ENCODE measurements at places on chromosomes 16 and 17. TPM values are rescaled to one million over a fixed set of nuclear protein-coding genes. Genes with fewer than 3 reads are reported as not detected.

EVI2A gene
- total RNA-seq: 34.1 TPM

APOBR gene
- 24.0 TPM for total RNA-seq

TEKT1 gene
- not detected for total RNA-seq

ARSG gene
- total RNA-seq: 10.4 TPM

IL34 gene
- not detected for total RNA-seq

WNK4 gene
- total RNA-seq: 0.50 TPM

RPUSD1 gene
- 34.8 TPM for total RNA-seq

JUP gene
- total RNA-seq: 0.73 TPM

KRT27 gene
- not detected for total RNA-seq

PIK3R5 gene
- 56.2 TPM for total RNA-seq

MARCHF10 gene
- total RNA-seq: not detected

KRTAP9-8 gene
- not detected for total RNA-seq

KRT15 gene
- not detected for total RNA-seq

NOG gene
- not detected for total RNA-seq

KRT12 gene
- not detected for total RNA-seq

CD300E gene
- not detected for total RNA-seq

ITGAD gene
- total RNA-seq: 0.27 TPM

SLFN12 gene
- 12.5 TPM for total RNA-seq

TMEM204 gene
- 40.3 TPM for total RNA-seq

TNK1 gene
- total RNA-seq: 1.2 TPM

CTRL gene
- total RNA-seq: 11.9 TPM

BCO1 gene
- not detected for total RNA-seq

PSMB10 gene
- total RNA-seq: 352 TPM

CEP295NL gene
- not detected for total RNA-seq

SF3B3 gene
- total RNA-seq: 441 TPM

CALB2 gene
- not detected for total RNA-seq

LPCAT2 gene
- 12.5 TPM for total RNA-seq

KRT38 gene
- total RNA-seq: not detected

NPIPA5 gene
- total RNA-seq: 18.6 TPM

CETP gene
- not detected for total RNA-seq

ARHGDIG gene
- total RNA-seq: not detected

TOP3A gene
- 69.4 TPM for total RNA-seq

ZDHHC1 gene
- 0.36 TPM for total RNA-seq

PPP1R27 gene
- not detected for total RNA-seq

ABCC11 gene
- 0.05 TPM for total RNA-seq

MYL4 gene
- total RNA-seq: not detected

SLC25A19 gene
- total RNA-seq: 45.8 TPM

TBC1D3B gene
- total RNA-seq: 8.8 TPM

LRRC36 gene
- total RNA-seq: not detected

TAF1C gene
- 58.4 TPM for total RNA-seq

TBC1D10B gene
- 74.5 TPM for total RNA-seq

PIRT gene
- not detected for total RNA-seq

SLC6A2 gene
- total RNA-seq: not detected

CHP2 gene
- total RNA-seq: not detected

KCTD13 gene
- 34.0 TPM for total RNA-seq

MMP2 gene
- total RNA-seq: 0.23 TPM

C17orf50 gene
- not detected for total RNA-seq
